ENCODE measurements at places on chromosomes 5 and 9.

GRCh38 chr5:163436515-163436914 lies 880 bp upstream of the CCNG1 start:
- no peak for DNase-seq

GRCh38 chr9:86589273-86589672 lies 235.1 kb upstream of the TUT7 start:
- DNase-seq, result no peak

- DNase-seq, result no peak
These were observed 254.9 kb upstream of the SMC2 start for GRCh38 chr9:103839197-103839596.

GRCh38 chr5:138951091-138951985 lies 76.2 kb upstream of the LRRTM2 start:
- DNase-seq, result no peak

DNA sequence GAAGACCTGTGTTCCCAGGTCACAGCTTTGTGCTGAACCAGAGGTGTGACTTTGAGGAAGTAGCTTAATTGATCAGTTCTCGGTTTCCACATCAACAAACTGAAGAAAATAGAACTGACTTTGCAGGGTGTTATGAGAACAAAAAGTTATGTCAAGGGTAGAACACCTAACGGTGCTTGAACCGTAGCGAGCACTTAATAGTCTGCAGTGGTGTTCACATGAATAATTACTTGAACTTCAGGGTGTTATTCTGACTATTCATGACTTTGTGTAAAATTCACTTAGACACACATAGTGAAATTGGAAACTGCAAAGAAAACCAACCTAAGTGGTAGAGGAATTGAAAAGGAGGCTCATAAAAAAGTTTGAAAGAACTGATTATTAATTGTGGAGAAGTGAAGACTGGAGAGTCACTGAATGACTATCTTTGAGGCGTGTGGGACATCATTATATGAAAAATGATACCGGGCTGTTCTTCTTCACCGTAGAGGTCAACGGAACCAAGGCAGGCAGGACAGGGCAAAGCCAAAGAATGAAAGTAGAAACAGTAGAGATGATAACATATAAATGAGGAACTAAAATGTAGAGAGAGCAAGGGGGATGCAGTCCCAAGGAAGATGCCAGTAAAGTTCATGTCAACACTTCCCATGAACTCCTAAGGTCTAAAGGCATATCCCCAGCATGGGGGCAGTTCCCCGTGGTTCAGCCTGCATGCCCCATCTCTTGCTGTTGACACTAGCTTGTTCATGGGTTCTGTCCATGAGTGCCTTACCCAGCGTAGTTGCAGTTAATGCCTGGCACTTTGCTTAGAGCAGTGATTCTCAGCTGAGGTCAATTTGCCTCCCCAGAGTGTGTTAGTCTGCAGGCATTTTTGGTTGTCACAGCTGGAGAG lies 118.7 kb downstream of the ZNF462 start:
- no peak for DNase-seq

GRCh38 chr5:80055491-80056170 lies 20.5 kb downstream of the THBS4 start:
- no peak for DNase-seq

- DNase-seq, result no peak
These were observed 143.9 kb upstream of the STC2 start for GRCh38 chr5:173472164-173472563.

GRCh38 chr5:354581-355378 lies 33.3 kb downstream of the AHRR start:
- DNase-seq, result no peak

DNA sequence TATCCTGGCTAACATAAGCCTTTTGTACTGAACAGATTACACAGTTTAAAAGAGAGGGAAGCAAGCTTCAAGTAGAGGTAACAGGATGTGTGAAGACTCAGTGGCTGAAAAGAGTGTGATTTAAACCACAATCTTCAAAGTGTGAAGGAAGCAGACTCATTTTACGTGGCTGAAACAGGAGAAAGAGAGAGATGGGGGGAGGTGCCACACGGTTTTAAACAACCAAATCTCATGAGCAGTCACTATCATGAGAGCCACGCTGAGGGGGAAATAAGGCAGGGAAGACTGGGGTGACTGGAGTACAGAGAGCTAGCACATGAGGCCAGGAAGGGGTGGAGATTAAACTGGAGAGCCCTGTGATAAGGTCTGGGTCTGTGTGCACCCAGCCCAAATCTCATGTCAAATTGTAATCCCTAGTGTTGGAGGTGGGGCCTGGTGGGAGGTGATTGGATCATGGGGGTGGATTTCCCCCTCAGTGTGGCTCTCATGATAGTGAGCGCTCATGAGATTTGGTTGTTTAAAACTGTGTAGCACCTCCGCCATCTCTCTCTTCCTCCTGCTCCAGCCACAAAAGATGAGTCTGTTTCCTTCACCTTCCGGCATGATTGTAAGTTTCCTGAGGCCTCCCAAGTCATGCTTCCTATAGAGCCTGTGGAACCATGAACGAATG lies 318.6 kb upstream of the CD180 start:
- no peak for DNase-seq

- DNase-seq, result no peak
These were observed 504.3 kb downstream of the ARHGEF28 start for GRCh38 chr5:74130155-74130897.

DNA sequence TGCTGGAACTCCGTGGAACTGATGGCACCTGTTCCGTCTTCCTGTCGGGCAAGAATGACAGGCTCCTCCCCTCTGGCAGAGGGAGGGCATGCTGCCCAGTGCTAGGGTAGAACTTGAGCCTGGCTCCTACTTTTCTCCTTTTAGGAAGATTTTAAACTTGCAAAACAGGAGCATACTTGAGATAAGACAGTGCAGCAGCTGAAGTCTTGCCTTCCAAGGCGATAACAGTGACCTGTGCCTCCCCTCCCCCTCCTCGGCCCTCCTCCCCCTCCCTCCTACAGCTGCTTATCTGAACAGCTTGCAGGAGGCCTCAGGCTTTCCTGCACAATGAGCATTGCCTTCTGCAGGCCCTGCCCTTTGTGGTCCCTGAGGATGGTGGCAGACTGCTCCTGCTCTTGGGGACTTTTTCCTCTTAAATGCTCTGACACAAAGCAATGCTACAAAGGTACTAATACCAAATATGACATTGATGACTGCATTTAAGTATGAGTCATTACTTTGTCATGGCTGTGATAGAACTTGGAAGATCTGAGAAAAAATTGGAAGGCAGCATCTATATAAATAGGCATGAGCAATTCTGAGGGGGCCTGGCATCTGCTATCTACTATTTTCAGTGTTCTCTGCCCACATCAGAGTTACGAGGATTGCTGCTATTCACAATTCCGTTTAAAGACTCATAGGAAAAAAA lies 2.0 kb downstream of the GADD45G start:
- peak; percentile 25 for DNase-seq

GRCh38 chr5:56852228-56853000 lies 37.1 kb downstream of the MAP3K1 start:
- DNase-seq, result no peak

- DNase-seq, result no peak
These were observed 21.7 kb downstream of the PHF2 start for GRCh38 chr9:93597871-93598646.

GRCh38 chr5:98004463-98004862 lies 769.0 kb upstream of the RGMB start:
- no peak for DNase-seq

GRCh38 chr5:27318701-27319100 lies 280.3 kb upstream of the CDH9 start:
- no peak for DNase-seq

DNA sequence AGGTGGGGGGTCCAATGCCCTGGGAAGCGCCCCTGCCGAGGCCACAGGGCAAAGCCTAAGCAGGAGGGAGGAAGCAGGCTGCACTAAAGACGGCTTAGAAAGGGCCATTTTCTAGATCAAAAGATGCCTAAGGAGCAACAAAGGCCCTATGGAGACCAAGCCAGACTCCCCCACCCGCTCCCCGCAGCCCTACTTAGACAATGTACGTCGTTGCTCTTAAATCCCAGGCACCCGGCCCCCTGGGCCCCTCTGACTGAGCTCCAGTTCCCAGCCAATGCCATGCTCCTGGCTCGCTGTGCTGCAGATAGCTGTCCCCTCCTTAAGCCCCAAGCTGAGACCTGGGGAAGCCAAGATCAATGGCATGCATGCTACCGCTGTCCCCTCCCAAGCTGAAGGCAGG lies 10.3 kb downstream of the IPPK start:
- DNase-seq, result no peak

- DNase-seq, result no peak
These were observed 24.5 kb downstream of the PTGES2 start for GRCh38 chr9:128102861-128103588.

GRCh38 chr5:169736653-169737052 lies 99.6 kb downstream of the DOCK2 start:
- no peak for DNase-seq

- DNase-seq, result no peak
These were observed 5.1 kb upstream of the GPX8 start for GRCh38 chr5:55154873-55155272.
